ENCODE measurements at places on chromosomes 11 and 22. TPM values are rescaled to one million over a fixed set of nuclear protein-coding genes. Genes with fewer than 3 reads are reported as not detected.

DNA sequence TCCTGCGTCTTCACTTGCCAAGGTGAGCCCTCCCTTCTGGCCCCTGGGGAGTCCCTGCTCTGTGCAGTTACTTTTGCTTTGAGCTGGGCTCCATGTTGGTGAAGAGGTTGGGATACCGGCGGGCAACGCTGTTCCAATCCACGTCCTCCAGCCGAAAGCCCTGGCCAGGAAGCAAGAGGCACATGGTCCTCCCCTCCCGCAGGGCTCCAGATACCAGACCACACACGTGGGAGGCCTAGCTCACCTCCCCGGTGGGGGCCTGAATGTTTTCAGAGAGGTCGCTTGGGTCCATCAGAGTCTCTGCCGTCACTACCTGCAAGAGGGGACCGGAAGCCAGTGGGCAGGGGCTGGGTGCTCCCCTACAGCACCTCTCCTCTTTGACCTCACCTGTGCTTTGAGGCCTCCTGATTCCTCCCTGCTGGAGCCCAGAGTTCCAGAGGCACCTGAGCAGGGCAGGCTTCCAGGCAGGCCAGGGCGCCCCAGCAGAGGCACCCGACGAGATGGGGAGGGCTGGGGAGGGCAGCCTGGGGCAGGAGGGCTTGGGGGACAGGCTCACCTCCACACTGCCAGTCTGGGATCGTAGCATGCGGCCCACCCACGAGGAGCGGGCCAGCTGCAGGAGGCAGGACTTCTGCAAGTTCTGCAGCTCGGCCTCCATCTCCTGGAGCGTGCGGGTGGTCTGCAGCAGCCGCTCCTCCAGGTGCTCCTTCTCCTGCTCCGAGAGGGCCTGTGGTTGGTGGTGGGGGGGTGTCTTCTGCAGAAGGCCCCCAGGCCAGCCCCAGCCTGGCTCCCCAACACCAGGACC, 3.0 kb downstream of the LMNTD2 start:
- no peaks in the 10 kb centered on the region for H3K4me1 ChIP-seq
- no peaks in the 10 kb centered on the region for H3K27me3 ChIP-seq

GRCh38 chr11:76850130-76850529, 10.6 kb upstream of the ACER3 start:
- no peak overlapping the region for H3K4me3 ChIP-seq
- H3K4me1 ChIP-seq = peaks cover 5% of the 10 kb centered on the region
- H3K36me3 ChIP-seq = no peaks in the 10 kb centered on the region
- no peak for DNase-seq
- no peak overlapping the region for H3K27ac ChIP-seq

DNA sequence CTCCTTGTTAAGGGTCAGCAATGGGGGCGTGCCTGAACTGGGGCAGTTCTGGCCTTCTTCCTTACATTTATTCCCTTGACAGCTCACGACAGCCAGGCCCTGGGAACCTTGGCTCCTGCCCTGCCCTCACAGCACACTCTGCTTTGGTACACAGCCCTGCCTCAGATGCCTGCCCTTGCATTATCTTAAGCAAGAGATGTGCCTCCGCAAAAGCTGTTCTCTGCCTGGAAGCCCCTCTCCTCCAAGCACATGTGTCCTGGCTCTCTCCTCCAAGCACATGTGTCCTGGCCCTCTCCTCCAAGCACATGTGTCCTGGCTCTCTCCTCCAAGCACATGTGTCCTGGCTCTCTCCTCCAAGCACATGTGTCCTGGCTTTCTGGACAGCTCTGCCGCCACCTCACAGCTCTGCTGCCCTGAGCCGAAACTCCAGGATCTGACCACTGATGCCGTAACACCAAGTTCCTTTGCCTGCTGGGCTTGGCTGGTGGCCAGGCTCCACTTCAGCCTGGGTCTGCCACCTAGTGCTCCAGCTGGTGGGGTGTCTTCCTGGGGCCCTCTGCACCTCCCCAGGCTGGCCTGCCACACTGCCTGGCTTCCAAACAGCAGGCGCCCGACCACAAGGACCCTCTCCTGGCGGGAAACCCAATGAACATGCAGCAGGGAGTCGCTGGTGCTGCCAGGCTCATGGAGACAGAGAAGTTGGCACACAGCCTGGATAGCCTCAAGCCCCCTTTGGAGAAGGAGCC, 53.0 kb downstream of the SCUBE1 start:
- H3K27me3 ChIP-seq = no peaks in the 10 kb centered on the region
- peak overlapping the region; percentile 14 for H3K27ac ChIP-seq
- peaks cover 70% of the 10 kb centered on the region for H3K4me1 ChIP-seq
- peak; percentile 75 for DNase-seq
- no peaks in the 10 kb centered on the region for H3K36me3 ChIP-seq
- H3K4me3 ChIP-seq = no peak overlapping the region

DNA sequence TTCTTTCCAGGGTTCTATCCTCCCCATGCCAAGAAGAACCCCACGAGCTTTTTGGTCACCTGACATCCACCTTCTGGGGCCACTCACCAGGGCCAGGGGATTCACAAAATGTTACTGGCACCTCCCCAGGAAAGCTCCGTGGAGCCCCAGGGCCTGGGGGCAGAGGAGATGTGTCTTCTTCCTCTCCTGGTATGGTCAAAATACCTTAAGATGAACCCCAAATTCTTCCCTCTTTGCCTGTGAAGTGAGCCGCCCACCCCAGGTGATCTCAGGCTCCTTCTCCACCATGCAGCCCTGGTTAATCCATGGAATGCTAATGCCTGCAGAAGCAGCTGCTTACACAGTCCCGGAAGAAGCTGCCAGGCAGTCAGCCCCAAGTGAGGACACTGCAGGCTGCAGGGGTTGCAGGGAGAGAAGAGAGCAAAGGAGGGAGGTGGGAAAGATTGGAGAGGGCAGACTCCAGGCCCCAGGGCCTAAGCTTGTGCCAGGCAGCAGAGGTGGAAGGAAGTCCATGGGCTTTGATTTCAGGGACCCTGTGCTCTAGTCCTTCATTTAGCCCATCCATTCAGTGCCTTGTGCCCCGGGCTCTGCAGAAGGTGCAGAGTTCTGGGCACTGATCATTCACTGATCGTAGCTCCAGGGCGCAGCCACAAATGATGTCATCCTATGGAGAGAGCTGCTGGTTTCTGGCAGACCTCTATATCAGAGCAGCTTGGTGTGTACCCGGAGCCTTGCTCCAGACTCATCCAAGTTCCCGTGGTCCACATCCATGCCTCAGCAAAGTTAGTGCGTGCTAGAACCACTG, 127.9 kb upstream of the NECTIN1 start:
- no peaks in the 10 kb centered on the region for H3K36me3 ChIP-seq
- DNase-seq = no peak
- H3K27me3 ChIP-seq = no peaks in the 10 kb centered on the region
- no peak overlapping the region for H3K4me3 ChIP-seq
- no peaks in the 10 kb centered on the region for H3K4me1 ChIP-seq

DNA sequence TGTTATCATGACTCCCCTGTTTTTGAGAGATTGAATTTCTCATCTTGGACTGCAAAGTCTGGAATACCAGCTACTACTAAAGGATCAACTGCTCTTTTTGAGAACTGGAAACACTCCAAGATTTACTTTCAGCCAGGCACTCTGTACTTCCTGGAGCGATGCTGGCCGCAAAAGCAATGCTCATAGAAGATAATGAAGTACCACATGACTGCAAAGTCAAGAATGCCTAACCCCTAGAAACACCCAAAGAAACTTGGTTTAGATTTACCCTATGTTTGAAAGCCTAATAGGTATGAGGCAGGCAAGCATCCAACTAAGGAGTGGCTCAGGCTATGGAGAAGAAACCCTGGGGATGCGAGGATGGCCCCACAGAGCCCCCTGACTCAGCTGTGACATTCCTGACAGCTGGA, 47.7 kb upstream of the ARHGAP20 start:
- no peak overlapping the region for H3K4me3 ChIP-seq
- peaks cover 14% of the 10 kb centered on the region for H3K4me1 ChIP-seq
- no peak overlapping the region for H3K27ac ChIP-seq
- DNase-seq = peak; percentile 94

The OR9I1 gene
- not detected for total RNA-seq

The CPT1B gene
- total RNA-seq = 5.7 TPM

The ALDH3B1 gene
- total RNA-seq = 165 TPM

Measured in lung (tissue), 17 donors.